ENCODE measurements at places on chromosomes 3 and 15. TPM values are rescaled to one million over a fixed set of nuclear protein-coding genes. Genes with fewer than 3 reads are reported as not detected.

DNA sequence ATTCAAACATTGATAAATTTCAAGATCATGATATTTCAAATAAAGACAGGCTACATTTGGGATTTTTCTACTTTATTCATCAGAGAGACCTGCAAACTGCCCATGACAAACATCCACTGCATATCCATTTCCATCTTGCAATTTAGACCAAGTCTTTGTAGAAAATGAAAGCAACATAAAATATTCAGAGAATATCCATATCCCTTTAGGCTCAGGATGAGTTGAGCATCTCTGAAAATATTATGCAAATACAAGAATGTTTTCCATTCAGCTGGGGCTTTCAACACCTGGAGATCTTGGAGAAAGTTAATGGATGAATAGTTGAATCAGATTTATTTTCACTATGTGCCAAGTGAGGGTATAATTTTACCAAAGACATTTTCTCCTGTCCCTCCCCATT is 103.4 kb downstream of the TUSC7 start:
- DNase-seq = no peak

- no peak for DNase-seq
Observed at GRCh38 chr3:157282261-157283191, 122.6 kb upstream of the CCNL1 start.

CCR8 gene
- total RNA-seq = not detected

GRCh38 chr3:23762759-23763477 is 42.8 kb upstream of the UBE2E1 start:
- DNase-seq = no peak

Measured in sciatic nerve (tissue), 2 donors.